SJSA1 (cell line): ENCODE measurements at places on chromosomes 3 and 15. TPM values are rescaled to one million over a fixed set of nuclear protein-coding genes. Genes with fewer than 3 reads are reported as not detected.

The XIRP1 gene
- 0.69 and 1.9 TPM in 2 replicates for total RNA-seq

DNA sequence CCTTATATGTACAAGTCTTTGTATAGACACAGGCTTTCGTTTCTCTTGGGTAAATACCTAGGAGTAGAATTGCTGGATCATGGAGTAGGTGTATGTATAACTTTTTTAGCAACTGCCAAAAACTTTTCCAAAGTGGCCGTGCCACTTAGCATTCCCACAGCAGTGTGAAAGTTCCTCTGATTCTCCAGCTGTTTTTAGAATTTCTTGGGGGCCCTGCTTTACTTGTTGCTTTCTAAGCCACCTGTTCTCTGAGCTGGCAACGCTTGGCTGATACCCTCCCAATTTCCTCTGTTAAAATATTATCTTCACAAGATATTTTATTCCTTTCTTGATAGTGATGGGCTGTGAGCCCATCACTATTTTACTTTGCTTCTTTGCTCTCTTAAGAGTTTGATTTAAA lies 19.2 kb downstream of the LIMD1 start:
- no peak for DNase-seq

DNA sequence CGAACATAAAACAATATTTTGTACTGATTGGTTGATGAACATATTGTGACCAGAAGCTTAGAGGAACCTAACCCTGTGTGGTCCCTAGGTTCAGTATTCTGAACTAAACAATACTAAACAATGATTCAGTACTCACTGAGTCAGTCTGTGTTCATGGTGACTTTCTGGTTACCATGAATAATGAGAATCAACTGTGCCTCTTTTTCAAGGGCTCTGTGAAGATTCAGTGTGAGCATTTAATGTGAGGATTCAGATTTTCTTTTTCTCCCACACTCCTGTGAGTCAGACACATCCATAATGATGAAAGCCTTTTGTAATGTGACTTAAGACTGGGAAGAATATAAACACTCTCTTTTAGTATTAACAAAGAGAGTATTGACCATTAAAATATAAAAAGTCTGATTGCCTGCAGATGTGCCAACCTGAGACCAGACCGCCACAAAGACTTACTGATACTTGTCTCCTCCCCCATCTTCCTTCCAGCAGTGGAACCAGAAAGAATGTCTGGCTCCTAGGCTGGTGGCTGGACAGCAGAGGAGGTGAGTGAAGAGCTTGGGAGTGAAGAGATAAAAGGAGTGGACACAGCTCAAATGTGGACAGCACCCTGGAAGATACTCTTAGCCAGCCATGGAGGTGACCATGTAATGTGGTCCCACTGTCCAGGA lies 17.6 kb upstream of the ACTL6A start:
- peak; percentile 93 for DNase-seq

GRCh38 chr3:63124090-63124489 lies 154.0 kb upstream of the SYNPR start:
- no peak for DNase-seq

DNA sequence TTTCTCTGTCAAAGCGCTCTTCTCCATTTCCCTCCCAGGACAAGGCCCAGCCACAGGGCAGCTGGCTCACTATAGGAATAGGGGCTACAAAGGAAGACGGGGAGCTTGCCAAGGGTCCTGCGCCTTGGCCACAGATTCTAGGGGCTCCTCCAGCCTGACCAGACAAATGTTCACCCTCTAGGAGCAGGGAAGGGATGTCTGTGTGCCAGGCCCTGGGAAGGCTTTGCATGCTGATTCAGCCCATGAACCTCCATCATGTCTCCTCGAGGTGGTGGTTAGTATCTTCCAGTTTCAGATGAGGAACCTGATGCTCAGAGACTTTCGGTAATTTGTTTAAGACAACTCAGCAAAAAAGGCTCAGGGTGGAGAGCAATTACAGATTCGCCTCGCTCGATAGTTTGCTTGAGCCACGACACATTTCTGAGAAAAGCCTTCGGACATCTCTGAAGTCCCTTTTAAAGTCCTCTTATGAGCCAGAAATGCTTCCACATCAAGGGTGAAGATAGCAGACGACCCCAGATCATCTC lies 110.0 kb downstream of the XXYLT1 start:
- DNase-seq, result no peak

GRCh38 chr15:96306321-96306720 lies 24.2 kb upstream of the NR2F2 start:
- DNase-seq, result no peak

The CAV3 gene
- total RNA-seq, result not detected in 2 replicates

DNA sequence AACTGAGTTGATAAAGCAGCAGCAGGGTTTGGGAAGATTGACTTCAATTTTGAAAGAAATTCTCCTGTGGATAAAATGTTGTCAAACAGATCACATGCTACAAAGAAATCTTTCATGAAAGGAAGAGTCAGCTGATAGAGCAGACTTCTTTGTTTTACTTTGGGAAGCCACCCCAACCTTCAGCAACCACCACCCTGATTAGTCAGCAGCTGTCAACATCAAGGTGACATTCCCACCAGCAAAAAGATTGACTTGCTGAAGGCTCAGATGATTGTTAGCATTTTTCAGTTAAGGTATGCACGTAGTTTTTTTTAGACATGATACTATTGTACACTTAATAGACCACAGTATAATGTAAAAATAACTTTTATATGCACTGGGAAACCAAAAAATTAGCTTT lies 87.6 kb upstream of the ACKR4 start:
- DNase-seq, result no peak

The MYLK gene
- total RNA-seq, result 147 and 213 TPM in 2 replicates

The HCLS1 gene
- total RNA-seq, result not detected in 2 replicates

The CAMKV gene
- total RNA-seq, result not detected in 2 replicates
